ENCODE measurements at places on chromosomes 6 and 20. TPM values are rescaled to one million over a fixed set of nuclear protein-coding genes. Genes with fewer than 3 reads are reported as not detected.

GRCh38 chr6:3697609-3698008 lies 53.9 kb downstream of the PXDC1 start:
- no peak for DNase-seq

DNA sequence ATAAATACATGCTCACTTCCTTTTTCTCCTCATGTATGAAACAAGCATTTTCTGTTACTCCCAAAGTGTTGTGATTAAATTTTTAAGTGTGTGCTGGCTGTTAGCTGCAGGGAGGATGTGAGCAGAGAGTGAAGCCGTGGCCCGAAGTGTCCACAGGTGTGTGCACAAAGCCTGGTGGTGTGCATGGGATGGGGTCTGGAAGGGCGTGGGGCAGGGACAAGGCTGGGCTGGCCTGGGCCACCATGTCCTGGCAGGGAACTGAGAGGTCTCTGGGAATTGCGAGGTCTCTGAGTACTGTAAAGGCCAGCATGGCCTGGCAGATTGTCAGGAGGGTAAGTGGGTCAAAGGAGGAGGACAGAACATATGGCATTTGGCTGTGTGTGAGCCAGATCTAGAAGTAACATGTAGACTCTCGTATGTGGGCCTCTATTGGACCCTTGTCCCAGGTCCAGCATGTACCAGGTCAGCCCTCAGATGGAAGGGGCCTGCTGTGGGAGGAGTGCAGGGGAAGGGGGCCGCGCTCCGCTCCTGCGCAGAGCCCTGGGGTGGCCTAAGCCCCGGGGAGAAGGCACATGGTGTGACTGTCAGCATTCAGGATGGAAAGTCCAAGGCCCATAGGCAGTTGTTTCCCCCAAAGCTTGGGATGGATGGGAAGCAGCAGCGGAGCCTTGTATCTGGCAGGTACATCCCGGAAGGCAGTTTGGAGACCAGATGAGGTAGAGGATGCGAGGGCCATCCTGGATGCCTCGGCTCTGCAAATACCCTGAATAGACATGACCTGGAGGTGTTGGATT lies 45.1 kb upstream of the PHACTR3 start:
- DNase-seq: no peak

DNA sequence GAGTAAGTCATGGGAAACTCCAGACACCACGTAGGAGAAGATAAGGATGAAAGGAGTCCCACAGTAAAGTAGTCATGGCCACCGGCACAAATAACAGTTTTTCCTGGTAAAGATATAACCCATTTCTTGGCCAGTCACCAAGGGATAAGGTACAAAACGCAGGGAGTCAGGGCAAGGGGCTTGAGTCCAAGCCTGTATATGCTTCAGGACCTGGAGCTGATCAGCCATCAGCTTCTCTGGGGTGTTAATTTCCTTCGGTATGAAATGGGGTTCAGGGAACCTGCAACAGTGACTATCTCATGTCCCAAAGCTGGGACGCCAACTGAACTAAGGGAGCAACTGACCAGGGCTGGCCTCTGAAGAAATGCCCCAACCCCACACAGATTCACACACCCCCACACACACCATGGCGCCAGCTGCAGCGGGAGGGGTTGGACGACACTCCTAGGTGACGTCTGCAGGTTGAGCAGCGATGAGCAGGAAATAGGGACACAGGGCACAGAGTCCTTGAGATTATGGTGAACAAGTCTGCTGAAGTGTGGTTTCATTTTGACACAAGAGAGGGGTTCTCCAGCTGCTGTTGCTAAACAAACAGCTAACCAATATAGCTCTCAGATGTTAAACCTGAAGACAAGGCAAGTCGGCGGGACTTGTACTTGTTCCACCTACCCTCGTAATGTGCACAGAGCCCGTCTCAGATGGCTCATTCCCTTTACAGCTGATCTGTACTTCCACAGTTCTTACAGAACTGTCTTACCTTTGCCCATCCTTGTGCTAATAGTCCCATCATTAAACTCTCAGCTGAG lies 7.4 kb upstream of the ADTRP start:
- DNase-seq: no peak

- no peak for DNase-seq
Measured at GRCh38 chr6:34529665-34530327, 26.3 kb downstream of the SPDEF start.

DNA sequence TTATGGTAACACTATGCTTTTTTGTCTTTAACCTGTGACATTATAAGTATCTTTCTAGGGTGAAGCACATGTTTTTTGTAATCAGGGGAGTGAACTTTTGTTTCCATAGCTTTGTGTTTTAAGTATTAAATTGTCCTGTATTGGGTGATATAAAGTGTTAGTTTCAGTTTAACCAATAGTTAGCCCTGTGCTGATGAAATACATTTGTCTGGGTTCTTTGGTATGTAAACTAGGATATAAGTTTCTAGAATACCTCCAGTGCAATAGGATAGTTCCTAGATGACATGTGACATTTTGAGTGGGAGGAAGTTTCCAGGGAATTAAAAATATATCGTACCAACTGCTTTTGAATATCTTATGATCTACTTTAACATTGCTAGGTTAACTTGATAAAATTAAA lies 611.0 kb upstream of the MARCKS start:
- no peak for DNase-seq

DNA sequence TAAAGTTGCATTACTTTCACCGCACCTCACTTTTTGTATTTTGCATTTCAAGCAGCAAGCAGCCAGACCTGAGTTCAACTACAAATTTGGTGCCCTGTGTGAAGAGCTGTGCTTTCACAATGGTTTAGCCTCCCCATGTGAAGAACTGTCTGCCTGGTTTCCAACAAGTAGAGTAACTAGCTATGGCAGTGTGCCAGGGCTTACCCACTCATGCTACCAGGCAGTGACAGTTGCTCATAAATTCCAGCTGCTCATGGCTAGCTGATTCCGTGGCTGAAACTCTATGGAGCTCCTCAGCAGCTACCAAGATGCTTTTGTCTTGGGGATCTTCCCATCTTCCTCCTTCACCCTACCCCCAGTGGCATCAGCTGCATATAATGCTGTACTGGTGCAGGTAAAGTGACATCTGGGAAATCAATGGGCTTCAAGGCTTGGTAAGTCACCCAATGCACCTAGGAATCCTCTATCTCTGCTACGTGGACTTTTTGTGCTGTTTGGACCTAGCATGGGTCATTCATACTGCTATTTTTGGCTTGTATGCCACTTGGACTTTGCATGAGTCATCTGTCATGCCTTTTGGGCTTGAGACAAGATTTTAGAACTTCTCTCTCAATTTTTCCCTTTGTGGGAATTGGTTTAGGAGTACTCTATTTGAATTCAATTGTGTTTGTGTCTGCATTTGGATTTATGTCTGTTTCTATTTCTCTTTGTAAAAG lies 176.5 kb upstream of the GJE1 start:
- no peak for DNase-seq

- DNase-seq: no peak
Measured at GRCh38 chr6:135126729-135127128, 54.4 kb upstream of the MYB start.

DNA sequence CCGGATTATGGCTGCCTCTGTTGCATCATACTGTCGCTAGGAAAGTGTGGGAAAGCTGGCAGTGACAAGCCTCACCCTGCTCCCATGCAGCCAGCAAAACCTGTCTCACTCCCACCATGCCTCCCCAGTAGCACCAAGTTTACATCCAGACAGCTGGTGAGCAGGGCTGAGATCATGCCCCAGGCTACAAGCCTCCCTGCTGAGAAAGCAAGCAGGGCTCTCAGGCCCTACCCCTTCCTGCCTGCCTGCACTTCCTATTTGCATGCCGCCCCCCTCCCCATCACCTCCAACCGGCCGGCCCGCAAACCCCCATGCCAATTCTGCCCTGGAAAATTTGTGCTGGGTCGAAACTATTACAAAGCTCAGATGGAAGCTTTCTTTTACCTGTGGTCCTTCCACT lies 408.2 kb upstream of the FKBP1C start:
- DNase-seq: no peak

- DNase-seq: peak; percentile 51
Measured at GRCh38 chr6:114430534-114431124, 87.8 kb upstream of the HS3ST5 start.

- DNase-seq: no peak
Measured at GRCh38 chr20:41719151-41719550, 101.0 kb upstream of the CHD6 start.

DNA sequence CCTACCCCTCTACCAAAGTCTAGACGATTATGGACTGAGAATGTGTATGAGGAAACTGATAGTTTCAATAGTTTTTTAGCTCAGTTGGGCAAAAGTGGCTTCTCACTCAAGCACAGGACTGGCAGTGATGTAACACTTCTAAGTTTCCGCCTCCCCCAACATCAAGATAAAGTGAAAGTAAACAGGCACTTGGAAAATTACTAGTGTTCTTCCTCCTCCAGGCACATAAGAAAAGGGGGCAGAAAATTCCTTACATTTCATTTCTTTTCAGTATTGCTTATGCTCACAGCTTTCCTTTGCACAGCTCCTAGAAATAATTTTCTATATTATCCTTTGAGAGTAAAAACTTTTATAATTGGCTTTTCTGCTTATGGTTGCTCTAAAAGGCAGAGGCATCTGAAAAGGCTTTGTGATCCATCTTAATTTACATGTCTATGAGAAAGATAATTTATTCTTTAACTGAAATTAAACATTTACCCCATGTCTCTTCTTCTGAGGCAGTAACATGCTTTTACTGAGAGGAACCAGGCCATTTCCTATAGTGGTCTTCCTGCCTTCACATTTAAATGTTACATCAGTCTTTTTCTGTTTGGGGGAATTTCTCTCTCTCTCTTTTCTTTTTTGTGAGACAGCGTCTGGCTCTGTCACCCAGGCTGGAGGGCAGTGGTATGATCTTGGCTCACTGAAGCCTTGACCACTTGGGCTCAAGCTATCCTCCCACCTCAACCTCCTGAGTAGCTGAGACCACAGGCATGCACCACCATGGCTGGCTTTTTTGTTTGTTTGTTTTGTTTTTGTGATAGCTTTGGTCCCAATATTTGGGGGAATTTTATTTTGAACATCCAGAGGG lies 65.0 kb upstream of the EEF1A1 start:
- DNase-seq: peak; percentile 70

DNA sequence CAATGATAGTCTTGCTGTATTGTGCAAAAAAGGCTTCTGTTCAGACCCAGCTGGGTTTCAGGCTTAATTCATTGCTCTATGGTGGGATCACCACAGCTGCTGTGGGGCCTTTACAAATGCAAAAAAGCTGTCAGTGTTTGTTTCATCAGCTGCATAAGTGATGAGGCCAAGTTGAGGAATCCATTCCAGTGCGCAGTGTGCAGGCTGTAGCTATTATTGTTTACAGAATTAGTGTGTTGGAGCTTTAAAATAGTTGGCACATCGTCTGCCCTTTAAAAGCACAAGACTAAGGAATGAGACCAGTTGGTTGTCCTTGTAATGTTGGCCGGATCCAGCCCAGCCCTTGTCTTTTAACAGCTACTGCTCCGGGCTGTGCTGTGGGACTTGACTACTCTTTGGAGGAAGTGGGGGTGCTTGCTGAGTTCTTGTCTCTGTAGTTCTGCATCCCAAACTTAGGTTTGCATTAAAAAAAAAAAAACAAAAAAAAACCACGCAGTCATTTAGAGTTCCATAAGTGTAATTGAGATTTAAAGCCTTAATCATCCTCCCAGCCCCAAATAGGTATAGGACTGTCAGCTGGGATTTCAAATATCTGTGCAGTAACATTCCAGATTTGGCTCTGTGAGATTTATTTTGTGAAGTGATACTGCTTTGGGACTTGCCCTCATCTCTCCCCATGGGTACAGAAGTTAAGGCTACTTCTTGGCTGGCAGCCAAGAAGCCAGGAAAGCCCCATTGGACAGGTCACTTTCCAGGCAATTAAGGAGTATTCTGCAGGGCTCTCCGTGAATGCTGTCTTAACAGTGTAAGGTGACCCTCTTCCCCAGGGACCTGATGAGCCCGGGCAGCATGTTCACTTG lies 19.3 kb downstream of the JARID2 start:
- peak; percentile 68 for DNase-seq

GRCh38 chr6:156948807-156949206 lies 171.6 kb downstream of the ARID1B start:
- DNase-seq: no peak

- no peak for DNase-seq
Measured at GRCh38 chr6:107275330-107275865, 160.1 kb upstream of the BEND3 start.

GRCh38 chr20:43558412-43559146 lies at the start of gene SGK2:
Gene SGK2 (plus strand): TSS chr20:43559027. CDS start chr20:43566496, 7,469 bp downstream.
- DNase-seq: no peak

- DNase-seq: no peak
Measured at GRCh38 chr6:136762022-136762975, 30.0 kb downstream of the MAP3K5 start.

GRCh38 chr20:4369798-4370124 lies 351.9 kb upstream of the PRND start:
- no peak for DNase-seq

DNA sequence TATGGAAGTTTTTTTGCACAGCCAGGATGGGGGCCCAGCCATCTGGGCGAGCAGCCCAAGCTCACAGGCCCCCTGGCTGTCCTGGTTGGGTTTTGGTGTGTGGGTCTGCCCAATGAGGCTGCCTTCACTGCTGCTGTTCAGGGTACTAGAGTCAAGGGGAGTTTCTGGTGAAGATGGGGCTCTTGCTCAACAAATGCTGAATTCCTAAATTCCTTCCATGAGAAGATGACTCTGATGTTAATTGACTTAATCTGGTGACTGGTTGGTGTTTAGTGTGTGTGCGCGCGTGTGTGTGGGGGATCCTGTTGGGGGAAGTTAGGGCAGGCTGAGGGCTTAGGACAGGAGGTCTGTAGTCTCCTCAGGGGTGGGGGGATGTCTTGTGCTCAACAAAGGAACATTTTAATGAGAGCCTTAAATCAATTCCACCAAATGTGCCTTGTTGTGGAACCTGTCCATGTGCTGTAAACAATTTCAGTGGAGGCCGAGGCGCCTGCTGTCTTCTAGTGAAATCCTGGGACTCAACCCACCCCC lies 1.9 kb downstream of the PTK7 start:
- no peak for DNase-seq

The FAM83C gene
- total RNA-seq: not detected

The KDM1B gene
- 9.0 TPM for total RNA-seq

The VAPB gene
- total RNA-seq: 22.9 TPM

The MUCL3 gene
- total RNA-seq: not detected
